Bronchus fibroblast of lung (primary cell): ENCODE measurements at places on chromosomes 1 and 21. TPM values are rescaled to one million over a fixed set of nuclear protein-coding genes. Genes with fewer than 3 reads are reported as not detected.

Gene MSH4
- total RNA-seq, result not detected in 2 replicates

Gene IQCC
- 2.9 and 3.3 TPM in 2 replicates for total RNA-seq

Gene DISP3
- 0.17 TPM in 1 of 2 replicates, not detected in the other for total RNA-seq

Gene FCN3
- not detected in 2 replicates for total RNA-seq

Gene FCRLB
- total RNA-seq, result 2.1 and 2.4 TPM in 2 replicates

Gene SPRR2E
- total RNA-seq, result not detected in 2 replicates

Gene SLC44A5
- total RNA-seq, result under 0.01 TPM in 1 of 2 replicates, not detected in the other

Gene ELAVL4
- not detected in 2 replicates for total RNA-seq

Gene RGS13
- not detected in 2 replicates for total RNA-seq

Gene PIK3CD
- 9.6 and 12.5 TPM in 2 replicates for total RNA-seq

Gene FCRLA
- total RNA-seq, result 0.15 and 0.34 TPM in 2 replicates

Gene GLUL
- total RNA-seq, result 474 and 491 TPM in 2 replicates

Gene NME7
- total RNA-seq, result 32.9 and 33.6 TPM in 2 replicates

Gene PRRX1
- total RNA-seq, result 57.8 and 78.7 TPM in 2 replicates

Gene GRIK1
- not detected in 2 replicates for total RNA-seq

Gene RNF186
- total RNA-seq, result not detected in 2 replicates

Gene NHLH1
- total RNA-seq, result under 0.01 TPM in 1 of 2 replicates, not detected in the other

Gene HSD11B1
- 16.6 and 20.5 TPM in 2 replicates for total RNA-seq

Gene OR10J1
- not detected in 2 replicates for total RNA-seq

Gene SLC16A4
- total RNA-seq, result 7.7 and 8.6 TPM in 2 replicates

Gene LMX1A
- total RNA-seq, result not detected in 2 replicates

Gene PDC
- not detected in 2 replicates for total RNA-seq

Gene ZNF593OS
- not detected in 2 replicates for total RNA-seq

Gene CLCNKA
- total RNA-seq, result not detected in 2 replicates

Gene PTPN22
- total RNA-seq, result 0.45 and 0.84 TPM in 2 replicates

Gene PRSS38
- total RNA-seq, result not detected in 2 replicates

Gene TNFRSF8
- total RNA-seq, result not detected in 2 replicates

Gene SAMSN1
- not detected in 2 replicates for total RNA-seq
